Foreskin keratinocyte (primary cell): ENCODE measurements at places on chromosomes 5 and 9.
A peak's percentile ranks its signal among the peaks of the same experiment; 100 is the strongest.

DNA sequence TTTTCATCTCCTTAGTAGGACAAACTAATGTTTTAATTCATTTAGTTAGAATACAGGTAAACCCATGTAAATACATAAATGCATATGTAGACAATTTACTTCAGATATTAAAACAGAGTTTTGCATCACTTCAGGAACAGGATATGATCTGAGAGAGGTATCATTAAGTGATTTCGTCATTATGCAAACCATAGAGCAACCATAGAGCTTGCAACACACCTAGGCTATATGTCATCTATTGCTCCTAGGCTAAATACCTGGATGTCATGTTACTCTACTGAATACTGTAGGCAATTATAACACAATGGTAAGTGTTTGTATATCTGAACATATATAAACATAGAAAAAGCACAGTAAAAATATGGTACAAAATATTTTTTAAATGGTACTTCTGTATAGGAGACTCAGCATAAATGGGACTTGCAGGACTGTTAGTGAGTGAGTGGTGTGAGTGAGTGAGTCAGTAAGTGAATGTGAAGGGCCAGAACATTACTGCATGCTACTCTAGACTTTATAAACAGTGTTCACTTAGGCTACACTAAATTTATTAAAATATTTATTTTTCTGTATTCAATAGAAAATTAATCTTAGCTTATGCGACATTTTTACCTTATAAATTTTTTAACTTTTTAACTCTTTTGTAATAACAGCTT is 1377.5 kb upstream of the CDH9 start:
- DNase-seq, result peak; percentile 20

DNA sequence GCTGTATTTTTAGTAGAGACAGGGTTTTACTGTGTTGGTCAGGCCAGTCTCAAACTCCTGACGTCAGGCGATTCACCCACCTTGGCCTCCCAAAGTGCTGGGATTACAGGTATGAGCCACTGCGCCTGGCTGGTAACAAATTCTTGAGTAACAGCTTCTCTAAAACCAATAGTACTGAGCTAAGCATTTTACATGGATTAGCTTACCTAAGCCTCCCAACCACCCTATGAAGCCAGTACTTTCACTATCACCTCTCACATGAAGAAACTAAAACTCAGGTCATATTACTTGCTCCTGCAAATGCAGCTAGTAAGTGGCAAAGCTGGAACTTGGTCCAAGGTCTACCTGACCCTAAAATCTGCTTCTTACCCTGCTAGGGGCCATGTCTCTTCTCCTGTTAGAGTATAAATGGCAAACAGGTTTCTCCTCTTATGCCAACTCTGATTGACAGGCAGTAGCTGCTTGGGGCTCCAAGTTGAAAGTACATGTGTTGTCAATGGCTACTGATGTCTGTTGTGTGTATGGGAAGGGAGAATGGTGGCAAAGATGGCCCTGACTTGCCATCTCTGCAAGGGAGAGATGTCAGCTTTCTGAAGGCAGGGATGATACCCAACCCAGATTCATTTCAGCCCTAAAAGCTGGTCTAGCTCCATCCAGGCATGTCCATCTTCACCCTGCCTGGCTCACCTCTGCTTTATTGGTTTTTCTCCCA is 4.0 kb downstream of the PHF19 start:
- no peak for DNase-seq

GRCh38 chr5:50574121-50574520 is 92.3 kb upstream of the PARP8 start:
- no peak for DNase-seq

DNA sequence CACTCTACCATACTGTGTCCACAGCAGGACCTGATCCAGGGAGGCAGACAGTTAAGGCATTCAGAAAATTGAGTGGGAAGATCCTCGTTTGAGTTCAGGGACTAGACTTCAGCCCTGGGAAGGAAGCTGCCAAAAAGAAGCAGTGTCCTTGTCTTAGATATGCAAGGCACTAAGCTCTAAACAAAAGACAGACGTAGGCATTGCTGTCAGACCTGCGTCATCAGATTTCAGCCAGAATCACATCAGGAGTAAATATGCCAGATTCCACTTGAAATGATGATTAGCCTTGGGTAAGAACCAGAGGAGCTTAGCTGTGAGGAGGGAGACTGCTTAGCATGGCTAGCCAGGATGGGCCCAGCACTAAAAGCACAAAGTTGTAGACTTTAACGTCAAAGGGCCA is 56.7 kb downstream of the MAMDC2 start:
- DNase-seq, result no peak

DNA sequence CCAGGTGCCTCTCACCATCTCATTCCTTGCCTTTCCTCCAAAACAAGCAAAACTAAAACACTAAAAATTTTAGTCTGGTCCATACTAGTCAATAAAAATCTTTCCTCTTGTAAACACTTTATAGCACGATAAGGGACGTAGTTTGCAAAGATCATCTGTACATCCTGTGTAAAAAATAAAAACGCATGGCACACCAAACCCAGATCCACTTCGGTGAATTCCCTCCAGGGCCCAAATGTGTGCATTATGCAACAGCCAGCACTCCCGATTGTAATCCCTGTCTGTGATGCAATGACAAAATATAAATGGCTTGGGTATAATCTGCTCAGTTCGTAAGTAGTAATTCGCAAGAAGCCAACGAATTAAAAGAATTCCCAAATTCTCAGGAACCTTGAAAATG is 1.4 kb downstream of the FAM169A start:
- DNase-seq, result no peak

GRCh38 chr9:92294297-92294676 is 790 bp upstream of the IARS1 start:
- no peak for DNase-seq

DNA sequence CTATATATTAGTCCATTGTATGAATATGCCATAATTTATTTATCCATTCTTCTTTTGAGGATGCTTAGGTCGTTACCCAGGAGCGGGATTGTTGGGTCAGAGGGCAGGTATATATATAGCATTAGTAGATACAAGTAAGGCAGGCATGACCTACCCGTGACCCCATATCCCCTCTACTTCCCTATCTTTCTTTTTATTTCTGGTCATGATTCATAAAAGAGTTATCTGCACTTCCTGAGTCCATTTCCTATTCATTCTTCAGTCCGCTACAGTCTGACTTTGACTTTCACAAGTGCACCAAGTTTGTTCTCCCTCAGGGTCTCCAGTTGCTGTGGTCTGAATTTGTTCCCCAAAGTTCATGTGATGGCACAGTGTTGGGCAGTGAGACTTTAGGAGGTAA is 6.9 kb downstream of the RHOBTB3 start:
- DNase-seq, result no peak

- no peak for DNase-seq
These were observed 8.1 kb upstream of the IL17B start for GRCh38 chr5:149387081-149387631.

DNA sequence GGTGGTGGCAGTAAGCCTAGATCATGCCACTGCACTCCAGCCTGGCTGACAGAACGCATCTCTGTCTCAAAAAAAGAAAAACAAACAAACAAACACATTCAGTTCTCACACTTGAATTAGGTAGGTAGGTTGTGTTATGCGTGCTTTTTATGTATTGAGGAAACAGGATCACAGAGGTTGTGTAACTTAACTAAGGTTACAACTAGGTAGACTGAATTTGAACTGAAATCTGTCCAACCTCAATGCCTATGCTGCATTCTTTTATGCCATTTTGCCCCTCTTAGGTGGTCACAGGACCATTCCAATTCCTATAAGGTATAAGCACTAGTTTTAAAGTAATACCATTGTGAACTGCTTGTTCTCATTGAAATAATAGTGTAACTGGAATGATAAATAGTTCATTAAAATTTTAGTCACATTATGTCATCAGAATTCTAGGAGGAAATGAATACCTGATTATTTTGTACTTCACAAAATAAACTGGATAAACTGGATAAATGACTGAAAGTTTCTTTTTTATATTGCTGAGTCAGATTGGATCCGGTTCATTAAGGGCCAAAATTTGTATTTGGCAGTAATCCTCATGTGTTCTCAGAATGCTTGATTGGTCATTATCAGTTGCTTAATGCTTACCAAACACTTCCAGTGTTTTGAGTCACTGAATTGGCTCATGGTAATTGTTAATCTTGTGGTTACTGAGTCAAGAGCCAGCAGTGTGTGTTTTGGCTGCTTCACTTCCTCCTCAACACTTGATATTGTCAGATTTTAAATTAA is 7.1 kb downstream of the UBAP1 start:
- DNase-seq, result peak; percentile 97

GRCh38 chr5:76942581-76942980 is 10.3 kb upstream of the CRHBP start:
- DNase-seq, result peak; percentile 59

GRCh38 chr5:165521816-165522610 is 2016.6 kb downstream of the MAT2B start:
- no peak for DNase-seq
